ENCODE measurements at places on chromosomes 1 and 21.

- DNase-seq: no peak
Measured at GRCh38 chr1:27543284-27543683, 53.3 kb upstream of the WASF2 start.

- DNase-seq: no peak
Measured at GRCh38 chr1:147919896-147920295, 8.3 kb upstream of the GPR89B start.

- no peak for DNase-seq
Measured at GRCh38 chr1:220563564-220563963, 35.6 kb downstream of the MARK1 start.

DNA sequence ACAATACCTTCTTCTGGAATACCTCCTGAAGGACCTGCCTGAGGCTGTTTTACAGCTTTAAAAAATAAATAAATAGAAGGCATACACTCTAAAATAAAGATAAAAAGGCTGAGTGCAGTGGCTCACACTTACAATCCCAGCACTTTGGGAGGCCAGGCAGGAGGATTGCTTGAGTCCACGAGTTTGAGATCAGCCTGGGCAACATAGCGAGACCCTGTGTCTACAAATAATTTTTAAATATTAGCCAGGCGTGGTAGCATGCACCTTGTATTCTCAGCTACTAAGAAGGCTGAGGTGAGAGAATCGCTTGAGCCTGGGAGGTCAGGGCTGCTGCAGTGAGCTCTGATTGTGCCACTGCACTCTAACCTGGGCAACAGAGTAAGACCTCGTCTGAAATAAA is 75.0 kb downstream of the OSBPL9 start:
- no peak for DNase-seq

DNA sequence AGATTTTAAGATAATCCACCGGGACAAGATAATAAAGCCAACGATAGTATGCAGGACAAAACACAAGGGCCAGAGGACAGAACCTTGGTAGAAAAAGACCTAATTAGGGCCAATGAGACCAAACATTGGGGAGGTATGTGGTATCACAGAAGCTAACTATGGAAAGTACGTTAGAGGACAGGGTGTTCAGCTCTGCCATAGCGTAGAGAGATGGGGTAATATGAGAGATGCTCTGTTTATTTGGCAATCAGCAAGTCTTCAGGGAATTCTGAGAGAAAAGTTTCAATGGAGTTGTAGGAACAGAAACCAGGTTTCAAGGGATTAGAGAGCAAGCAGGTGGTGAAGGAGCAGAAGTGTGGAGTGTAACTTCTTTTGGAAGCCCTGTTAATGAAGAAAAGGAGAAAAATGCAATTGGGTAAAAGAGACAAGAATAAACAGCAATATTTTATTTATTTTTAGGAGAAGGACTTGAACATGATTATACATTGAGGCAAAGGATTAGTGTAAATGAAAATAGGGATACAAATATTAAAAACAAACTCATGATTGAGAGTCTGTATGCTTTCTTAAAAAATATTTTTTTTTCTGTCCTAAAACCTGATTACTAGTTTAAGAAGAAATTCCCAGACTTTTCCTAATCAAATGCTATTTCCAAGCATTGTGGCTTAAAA is 24.0 kb downstream of the EEIG2 start:
- no peak for DNase-seq

DNA sequence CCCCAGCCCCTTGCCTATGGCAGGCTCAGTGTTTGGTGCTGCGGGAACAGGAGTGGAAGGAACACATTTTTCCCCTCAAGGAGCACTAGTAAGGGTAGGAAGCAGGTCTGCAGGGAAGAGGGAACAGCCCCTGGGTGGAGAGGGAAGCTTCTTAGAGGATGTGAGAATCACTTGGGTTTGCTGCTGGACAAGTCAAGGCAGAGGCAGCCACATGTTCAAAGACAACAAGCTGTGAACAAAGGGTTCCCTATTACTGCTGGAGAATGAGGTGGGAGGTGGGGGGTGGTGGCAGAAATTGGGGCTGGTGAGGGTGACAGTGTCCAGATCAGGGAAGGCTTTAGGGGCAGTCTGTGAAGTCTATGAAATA is 24.8 kb upstream of the CITED4 start:
- no peak for DNase-seq

GRCh38 chr1:159843459-159843858 is 16.8 kb downstream of the SLAMF8 start:
- DNase-seq: no peak

DNA sequence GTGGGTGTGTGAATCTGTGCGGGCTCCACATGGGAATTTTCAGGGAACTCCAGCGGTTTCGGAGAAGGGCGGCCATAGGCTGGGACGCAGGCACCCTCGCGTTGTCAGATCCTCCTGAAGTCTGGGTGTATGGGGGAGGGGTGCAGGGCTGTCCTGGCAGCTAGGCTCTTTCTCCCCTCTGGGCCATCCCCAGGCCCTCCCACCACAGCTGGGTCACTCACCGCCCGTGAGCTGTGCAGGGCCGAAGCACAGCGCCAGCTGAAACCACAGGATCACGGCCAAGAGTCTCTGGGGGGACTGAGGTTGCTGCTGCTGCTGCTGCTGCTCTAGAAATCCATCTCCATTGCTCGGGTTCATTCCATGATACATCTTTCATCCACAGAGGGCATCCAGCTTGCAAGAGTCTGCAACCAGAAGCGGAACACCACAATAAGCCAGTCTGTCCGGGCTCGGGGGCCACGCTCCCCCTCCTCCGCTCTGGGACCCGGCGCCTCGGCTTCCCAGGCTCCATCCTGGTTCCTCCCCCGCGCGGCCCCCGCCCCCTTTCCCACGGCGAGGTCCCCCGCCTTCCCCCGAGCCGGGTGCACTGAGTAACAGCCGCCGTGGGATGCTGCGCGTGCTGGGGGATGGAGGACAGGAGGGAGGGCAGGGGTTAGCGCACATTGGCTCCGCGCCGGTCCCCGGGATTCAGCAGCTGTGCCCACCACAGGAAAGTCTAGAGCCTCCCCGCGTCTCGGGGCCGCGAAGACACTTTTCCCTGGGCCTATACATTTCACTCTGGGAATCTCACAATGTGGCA is 720 bp downstream of the SUSD4 start:
- no peak for DNase-seq

DNA sequence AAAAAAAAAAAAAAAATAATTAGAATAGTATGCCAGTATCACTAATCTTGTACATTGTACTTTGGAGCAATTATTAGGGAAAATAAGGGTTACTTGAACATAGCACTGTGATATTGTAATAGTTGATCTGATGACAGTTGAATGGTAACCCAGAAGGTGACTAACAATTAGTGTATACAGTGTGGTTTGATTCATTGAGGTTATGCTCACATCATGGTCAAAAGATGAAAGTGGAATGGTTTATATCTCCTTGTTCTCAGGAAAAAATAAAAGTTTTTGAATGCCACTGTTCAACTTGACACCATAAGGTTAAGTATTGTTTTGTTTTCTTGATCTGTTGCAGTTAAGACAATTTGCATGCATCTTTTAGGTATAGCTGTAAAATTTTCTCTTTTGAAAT is 87.0 kb downstream of the GPR52 start:
- DNase-seq: peak; percentile 68
